NCI-H2171 treated with DMSO at 0.1 percent for 48 hours (cell line): ENCODE measurements at places on chromosomes 6 and 20.

DNA sequence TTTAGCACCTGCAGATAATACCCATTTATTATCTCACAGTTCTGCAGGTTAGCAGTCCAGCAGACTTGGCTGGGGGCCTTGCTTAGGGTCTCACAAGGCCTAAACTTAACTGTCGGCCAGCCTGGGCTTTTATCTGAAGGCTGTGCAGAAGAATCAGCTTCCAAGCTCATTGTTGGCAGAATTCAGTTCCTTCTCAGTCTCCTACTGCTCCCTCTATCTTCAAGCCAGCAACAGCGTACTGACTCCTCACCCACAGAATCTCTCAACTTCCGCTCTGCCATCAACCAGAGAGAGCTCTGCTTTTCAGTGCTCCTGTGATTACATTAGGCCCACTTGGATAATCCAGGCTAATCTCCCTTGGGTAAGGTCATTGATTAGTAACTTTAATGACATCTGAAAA, 30.2 kb upstream of the NHSL1 start:
- DNase-seq: no peak

DNA sequence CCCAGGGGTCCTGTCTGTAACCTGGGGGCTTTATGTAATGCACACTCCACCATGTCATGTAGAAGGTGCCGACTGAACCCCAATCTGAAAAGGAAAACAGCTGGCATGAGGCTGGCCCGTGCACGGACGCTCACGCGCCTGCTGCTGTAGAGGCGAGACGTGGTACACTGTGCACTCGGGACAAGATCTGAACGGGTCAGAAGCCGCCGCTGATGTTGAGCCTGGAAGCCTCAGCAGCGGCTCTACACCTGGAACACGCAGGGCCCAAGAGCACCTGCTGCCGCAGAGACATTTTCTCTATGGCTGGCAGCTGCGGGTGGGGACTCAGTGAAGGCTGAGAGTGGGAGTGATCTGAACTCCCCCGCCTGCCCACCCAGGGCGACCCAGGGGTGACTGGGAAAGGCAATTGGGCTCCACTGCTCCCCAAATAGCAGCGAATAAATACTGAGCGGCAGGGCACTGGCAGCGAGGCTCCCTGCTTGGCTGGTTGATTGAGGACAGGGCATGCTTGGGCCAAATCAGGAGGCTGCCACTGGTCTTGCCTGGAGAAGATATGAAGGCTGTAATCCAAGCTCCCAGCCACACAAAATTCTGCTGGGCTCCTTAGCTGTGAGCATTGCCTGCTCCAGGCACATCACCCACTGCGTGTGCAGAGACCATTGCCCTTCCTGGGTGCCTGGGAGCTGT, 2.5 kb upstream of the OGFR start:
- no peak for DNase-seq

- DNase-seq: no peak
Measured at GRCh38 chr20:48476854-48477253, 350.9 kb downstream of the PREX1 start.

DNA sequence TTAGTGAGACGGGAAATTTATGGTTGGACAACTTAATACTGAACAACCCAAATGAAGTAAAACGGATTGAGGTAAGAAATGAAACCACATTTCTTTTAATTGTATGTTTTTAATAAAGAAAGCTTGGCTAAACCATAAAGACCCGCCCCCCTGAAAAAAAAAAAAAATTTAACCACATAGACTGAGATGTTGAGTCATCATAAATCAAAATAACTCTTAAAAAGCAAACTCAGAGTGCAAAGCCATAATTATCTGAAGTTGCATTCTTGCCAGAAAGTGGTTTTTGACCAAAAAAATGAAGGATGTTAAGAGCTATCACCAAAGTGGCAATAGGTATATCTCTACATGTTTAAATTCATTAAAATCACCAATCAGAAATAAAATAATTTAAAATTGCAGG, 101.8 kb upstream of the COL21A1 start:
- no peak for DNase-seq

DNA sequence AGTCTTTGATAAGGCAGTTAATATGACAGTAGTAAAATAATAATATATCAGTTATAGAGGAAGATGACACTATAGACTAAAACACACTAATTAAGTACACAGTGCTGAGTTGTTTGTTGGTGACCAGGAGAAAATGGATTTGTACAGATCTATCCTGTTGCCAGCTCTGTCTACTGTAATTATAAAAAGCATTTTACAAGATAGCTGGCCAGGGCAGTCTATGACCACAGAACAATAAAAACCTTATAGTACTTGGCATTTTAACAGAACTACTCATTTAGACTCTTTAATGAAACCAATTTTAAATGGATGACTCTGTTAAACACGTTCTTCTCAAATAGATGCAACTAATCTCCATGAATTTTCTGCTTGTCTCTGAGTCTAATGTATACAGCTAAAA, 367.5 kb downstream of the BTBD9 start:
- DNase-seq: no peak

GRCh38 chr6:124536157-124536841, 425.9 kb upstream of the RNF217 start:
- no peak for DNase-seq

DNA sequence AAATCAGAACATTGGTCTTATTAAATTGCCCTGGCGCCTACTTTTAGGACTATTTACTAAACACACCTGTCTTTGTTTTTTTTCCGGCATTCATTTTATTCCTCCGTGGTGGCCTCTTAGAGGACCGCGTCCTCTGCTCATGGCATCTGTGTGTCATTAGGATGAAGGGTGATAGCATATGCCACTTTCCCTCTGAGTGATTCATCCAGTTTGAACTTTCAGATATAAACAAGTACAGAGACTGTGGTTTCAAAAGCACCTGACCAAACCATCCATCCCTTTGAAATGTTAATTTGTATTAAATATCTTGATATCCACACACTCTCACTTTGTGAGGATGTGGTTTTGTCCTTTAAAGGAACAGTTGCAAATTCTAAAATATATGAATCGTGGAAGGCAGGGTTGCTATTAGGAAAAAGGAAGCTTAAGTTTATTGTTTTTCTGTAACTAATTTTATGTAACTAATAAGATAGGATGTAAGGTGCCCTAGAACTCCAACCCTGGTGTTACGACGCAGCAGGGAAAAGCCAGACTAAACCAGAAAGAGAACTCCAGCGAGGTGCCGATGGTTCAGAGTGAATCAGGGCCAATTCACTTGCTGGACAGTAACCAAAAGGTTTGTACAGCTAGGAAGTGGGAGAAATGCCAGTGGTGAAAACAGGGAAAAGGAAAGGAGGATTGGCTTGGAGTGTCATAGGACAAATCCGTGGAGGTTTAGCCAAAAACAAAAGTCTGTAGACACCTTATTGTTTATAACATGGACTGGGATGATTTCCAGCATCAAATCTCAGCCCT, 98.7 kb downstream of the SHLD1 start:
- DNase-seq: peak; percentile 88

DNA sequence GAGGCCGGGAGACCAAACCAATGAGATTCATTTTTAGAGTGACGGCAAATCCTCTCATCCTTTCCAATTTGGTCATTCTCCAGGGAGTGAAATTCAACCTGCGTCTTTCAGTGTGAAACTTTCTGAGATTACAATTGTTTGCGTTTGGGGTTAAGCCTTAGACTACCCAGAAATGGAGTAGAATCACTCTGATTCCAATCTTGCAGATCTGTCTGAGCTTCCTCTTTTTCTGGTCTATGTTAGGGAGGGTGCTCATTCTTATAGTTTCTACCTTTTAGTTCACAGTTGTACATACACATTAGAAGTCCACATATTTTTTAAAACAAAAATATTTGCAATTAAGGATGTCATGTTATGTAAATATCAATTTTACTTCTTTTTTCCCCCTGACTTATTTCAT, 183.0 kb upstream of the PHACTR1 start:
- DNase-seq: no peak

DNA sequence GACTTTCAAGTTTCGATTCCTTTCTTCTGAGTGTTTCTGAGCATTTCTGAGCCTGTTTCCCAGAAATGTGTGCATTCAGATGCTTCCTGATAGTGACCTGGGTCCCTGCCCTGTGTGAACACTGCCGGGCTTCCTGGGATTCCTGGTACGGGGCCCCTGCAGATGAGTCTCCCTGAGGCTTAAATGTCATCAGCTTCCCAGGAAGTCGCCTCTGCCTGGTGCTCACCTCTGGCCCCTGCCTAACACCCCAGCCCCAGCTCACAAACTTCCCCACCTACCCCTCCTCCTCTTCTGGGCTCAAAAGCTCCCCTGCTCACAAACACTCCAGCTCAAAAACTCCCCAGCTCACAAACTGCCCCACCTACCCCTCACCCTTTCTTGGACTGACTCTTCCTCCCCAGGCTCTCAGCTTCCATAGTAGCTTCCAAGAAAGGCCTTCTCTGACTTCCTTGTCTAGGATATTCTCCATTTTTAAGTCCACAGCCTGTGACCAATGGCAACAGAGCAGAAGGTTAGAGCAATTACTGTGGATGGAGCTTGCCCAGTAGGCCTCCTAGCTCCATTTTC, 42.0 kb downstream of the TGM2 start:
- no peak for DNase-seq

GRCh38 chr20:25394996-25395395, 4.4 kb upstream of the ABHD12 start:
- DNase-seq: no peak

GRCh38 chr20:62215991-62216635, 4.0 kb downstream of the HRH3 start:
- no peak for DNase-seq

- no peak for DNase-seq
Measured at GRCh38 chr6:3566812-3567211, 110.0 kb upstream of the SLC22A23 start.

DNA sequence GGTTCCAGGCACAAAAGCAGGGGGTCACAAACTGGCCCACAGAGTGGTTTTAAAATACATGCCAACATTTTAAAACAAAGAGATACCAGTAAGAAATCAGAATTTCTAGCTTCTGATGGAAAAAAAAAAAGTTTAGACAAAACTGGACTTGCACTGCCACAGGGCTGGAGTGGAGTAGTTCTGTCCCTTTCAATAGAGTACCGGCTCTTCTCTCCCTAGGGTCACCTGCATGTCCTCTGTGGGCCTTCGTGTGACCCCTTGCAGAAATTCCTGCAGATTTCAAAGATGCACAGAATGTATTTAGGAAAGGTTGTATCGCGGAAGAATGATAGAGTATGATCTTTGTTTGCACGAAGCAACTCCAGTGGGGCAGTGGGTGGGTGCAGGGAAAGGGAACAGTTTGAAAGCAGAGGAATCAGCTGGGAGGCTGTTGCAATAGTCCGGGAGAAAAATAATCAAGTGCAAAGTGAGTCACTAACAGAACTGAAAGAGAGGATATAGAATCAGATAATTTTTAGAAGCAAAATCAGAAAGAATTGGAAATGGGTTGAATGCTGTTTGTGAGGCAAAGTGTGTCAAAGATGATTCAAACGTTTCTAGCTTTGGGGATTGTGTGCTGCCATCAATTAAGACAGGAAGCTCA, 97.3 kb upstream of the STXBP5 start:
- DNase-seq: no peak

GRCh38 chr6:84515067-84515466, 249.3 kb downstream of the TBX18 start:
- no peak for DNase-seq

DNA sequence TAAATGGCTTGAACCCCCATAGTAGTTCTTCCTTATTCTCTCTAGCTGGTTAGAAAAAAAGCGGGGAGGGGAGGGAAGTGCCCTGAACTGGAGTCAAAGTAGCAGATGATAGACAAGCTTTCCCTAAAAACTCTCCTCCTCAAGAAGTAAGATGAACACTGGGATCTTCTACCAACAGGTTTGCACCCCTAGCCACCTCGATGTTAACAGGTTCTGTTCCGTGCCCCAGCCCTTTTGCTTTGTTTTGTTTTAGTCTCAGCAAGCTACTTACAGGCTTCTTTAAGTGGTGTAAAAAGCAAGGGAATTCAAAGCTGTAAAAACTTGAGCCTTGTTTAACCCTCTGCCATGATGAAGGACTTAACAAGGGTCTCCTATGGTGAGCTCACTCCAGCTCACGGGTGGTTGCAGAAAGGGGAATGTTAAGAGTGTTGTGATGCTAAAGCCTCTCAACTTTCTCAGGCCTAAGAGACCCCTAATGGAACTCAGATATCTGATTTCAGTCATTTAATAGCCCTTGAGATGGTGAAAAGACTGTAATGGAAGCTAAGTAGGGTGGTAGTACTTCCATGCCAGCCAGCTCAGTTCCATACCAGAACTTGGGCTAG, 106.0 kb downstream of the FOXO3 start:
- DNase-seq: no peak

- no peak for DNase-seq
Measured at GRCh38 chr20:5779071-5779900, 29.1 kb downstream of the SHLD1 start.

DNA sequence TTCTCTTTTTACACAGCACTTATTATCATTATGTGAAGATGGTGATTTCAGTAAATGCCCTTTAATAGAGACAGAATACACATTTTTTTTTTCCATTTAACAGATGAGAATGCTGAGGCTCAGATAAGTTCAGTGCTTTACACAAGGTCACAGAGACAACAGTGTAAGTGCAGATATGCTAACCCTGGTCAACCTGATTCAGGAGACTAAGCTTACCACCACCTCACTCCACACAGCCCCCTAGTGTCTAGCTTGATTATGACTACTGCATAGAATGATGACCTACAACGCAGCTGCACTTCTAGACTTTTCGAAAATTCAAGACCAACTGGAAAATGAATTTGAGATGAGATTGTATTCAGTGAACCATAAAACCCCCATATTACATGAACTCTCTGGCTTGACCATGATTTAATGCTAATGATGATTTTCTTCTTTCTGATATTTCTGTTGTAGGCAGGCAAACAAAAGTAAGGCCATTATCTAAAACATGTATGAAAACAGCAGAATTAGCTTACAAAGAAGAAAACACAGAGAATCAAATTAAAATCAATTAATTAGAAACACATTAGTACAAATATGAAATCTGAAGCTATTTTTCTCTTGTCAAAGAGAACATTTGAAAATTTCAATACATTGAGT, 212.1 kb upstream of the PHACTR1 start:
- DNase-seq: no peak

DNA sequence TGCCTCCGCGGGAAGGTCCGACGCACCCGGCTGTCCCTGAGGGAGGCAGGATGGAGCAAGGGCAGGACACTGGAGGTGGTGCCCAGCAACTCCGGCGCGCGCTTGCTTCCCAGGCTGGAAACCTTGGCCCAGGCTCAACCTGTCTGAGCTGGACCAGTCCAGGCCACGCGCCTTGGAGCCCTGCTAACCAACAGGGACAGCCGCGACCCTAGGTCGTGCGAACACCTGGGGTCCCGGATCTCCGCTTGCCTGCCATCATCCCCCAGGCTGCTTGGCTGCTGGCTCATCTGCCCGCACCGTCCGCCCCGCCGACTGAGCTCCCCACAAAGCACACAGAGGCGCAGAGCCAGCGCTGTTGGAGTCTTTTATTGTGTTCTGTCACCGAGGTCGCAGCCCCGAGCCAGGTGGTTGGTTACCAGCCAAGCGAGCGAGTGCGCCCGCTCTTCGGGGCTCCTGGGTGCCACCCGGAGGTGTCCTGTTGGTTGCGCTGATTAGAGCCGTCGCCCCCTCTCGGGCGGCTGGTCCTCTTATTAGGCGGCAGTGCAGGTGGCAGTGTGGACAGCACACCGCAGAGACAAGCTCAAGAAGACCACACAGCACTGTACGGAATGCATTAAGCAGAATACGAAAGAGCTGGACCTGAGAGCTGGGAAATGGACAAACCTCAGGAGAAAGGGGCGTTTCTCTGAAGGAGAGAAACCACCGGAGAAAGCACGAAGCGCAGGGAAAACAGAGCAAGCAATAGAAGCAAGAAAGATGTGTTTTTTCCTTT, 3.8 kb downstream of the COL12A1 start:
- DNase-seq: no peak
